ENCODE measurements at places on chromosomes 3 and 15.
A peak's percentile ranks its signal among the peaks of the same experiment; 100 is the strongest.

DNA sequence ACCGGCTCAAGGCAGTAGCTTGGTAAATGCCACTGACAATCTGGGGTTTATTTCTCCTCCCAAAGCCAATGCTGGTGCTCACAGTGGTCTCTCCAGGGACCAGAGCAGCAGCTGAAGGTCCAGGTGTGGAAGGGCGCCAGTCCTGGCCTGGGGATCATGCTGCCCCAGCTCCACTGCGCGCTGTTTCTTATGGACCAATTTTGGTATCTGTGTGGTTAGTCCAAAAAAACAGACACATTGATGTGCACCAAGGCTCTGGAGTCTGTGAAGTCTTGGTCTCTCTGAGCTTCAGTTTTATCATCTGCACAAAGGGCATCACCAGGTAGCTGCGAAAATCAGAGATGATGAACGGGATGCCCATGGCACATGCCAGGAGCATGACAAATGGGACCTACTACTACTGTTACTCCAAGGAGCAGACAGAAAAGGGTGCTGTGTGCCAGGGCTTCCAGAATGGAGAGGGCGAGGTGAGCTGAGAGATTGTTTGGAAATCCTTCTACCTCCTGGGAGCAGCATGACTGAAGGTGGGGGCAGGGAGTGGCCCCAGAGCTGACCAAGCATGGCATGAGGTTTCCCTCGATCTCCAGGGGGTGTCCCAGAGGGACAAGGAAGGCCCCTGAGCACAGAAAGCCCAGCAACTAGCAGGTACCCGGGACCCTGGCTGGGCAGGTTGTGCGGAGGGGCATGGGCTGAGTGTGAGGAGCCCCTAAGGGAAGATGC, 134.3 kb upstream of the PRR20G start:
- DNase-seq: no peak

DNA sequence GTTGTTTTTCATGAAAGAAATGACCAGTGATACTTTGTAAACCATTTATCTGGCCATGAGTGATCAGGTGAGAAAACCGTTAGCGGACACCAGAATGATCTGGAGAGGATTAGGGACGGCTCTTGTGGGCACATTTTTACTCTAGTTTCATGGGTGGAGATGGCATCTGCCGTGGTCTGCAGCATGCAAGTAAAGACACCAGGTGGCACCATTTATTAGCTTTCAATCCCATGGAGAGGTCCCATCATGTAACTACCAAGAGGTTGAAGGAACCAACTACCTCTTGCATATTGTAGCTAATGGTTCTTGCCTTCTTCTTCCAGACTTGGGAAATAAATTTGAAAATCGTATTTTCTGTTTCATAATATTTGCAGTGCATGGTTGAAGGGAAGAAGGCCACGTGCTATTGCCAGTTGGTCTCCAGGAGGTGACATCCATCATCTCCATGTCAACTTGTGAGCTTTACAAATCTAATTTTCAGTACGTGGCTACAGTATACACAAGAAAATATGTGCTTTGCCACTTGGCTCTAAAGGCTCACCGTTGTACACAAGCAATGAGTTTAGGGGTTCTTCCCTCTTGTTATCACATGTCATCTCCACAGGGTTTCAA, 1.5 kb upstream of the MAPKBP1 start:
- peak; percentile 23 for DNase-seq

DNA sequence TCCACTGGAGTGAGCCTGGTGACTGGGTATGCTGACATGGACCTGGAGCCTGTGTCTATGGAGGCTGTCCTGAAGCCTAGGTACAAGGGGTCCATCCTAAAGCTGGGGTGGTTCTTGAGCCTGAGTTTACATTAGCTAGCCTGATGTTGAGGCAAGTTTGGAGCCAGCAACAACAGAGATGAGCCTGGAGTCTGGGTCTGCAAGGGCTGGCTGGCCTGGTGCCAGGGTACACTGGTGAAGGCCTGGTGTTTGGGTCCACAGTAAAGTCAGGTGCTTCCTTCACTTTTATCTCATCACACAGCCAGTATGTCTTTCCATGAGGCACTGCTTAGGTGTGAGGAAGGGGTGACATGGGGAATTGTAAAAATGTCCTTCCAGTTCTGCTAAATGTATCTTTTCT, 49.5 kb downstream of the TP63 start:
- no peak for DNase-seq

- no peak for DNase-seq
Measured at GRCh38 chr3:128723477-128723876, 2.5 kb upstream of the RAB7A start.

DNA sequence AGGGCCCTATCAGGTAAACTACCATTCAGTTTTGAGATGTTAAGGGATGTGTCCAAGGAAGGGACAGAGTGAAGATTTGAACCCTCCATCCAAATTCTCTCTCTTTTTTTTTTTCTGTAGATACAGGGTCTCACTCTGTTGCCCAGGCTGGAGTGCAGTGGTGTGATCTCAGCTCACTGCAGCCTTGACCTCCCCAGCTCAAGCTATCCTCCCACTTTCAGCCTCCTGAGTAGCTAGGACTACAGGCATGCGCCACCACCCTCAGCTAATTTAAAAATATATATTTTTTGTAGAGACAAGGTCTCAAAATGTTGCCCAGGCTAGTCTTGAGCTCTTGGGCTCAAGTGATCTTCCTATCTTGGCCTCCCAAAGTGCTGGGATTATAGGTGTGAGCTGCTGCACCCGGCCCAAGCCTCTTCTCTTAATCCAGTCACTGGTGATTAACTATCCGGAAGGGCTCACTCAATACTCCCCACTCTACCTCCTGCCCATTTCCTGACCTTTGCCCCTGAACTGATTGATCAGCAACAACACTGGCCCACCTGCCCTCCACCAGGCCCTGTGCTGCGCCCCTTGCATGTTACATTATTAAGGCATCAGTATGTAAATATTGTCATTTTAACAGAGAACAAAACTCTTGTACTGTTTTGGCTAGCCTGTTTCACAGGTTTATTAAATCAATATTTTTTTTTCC, 164.7 kb downstream of the CTNNB1 start:
- DNase-seq: no peak

- DNase-seq: no peak
Measured at GRCh38 chr15:33101036-33101435, 93.5 kb downstream of the FMN1 start.

- DNase-seq: no peak
Measured at GRCh38 chr3:126548556-126549466, 9.9 kb downstream of the C3orf22 start.

DNA sequence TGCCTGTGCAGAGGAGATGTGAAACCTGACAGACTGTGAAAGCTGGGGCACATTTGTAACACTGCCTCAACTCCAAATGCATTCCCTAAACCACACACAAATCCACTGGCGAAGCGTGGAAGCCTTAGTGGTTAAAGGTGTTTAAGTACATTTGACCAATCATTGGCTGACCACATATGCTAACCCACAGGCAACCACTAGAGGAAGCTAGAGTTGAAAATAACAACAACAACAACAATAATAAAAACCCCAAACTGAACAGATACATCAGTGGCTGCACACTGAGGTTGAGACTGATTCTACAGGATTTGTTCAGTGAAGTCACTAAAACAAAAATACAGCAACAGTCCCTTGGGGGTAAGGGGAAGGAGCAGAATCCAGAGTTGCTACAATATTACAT, 129.7 kb downstream of the TJP1 start:
- DNase-seq: no peak

GRCh38 chr3:14555835-14556234, 15.7 kb upstream of the GRIP2 start:
- no peak for DNase-seq

DNA sequence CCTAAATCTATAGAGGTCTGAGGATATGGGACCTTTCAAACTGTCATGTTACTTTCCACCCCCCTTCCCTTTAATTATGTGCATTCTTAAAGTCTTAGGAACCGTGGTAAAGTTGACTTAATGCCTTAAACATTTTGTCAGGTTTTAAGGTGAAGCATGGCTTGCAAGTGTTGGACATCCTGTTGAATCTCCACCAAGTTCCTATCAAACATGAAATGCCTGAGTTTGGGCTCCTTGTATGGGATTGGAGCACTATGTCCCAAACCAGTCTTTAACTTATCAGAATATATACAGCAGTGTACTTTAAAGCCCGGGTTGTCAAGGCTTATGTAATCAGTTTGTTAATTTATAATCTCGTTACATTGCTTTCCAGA, 1.1 kb downstream of the SNRK start:
- DNase-seq: no peak

GRCh38 chr3:71784201-71784913, 591 bp downstream of the PROK2 start:
- no peak for DNase-seq

All from stimulated activated CD8-positive, alpha-beta memory T cell treated with anti-CD3 and anti-CD28 coated beads, Interleukin-4, amount 100 ng/mL, for 1 hour (primary cell).